Activated CD4-positive, alpha-beta T cell treated with anti-CD3 and anti-CD28 coated beads, Interleukin-2, amount 10 ng/mL, durations not matched to agents 7 days and 5 days (primary cell): ENCODE measurements at places on chromosomes 11 and 22. TPM values are rescaled to one million over a fixed set of nuclear protein-coding genes. Genes with fewer than 3 reads are reported as not detected.

DNA sequence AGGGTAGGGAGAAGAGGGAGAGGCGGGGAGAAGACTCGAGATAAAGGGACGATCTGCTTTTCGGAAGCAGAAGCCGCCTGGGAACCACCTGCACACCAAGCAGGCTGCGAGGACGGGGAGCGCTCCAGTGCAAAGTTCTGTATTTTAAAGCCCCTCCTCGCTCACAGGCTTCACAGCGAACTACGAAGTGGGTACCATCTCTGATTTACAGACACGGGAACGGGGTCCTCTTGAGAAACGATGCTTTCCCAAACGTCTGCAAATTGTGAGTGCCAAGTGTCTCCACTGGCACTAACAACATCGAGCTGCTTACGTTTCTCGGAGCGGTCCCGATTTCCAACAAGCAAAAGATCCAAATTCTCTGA is 700 bp upstream of the STX3 start:
- peaks cover 37% of the 10 kb centered on the region for H3K4me1 ChIP-seq
- peak; percentile 24 for DNase-seq
- H3K36me3 ChIP-seq: peaks cover 16% of the 10 kb centered on the region
- peak overlapping the region; percentile 86 for H3K4me3 ChIP-seq
- peaks cover 5% of the 10 kb centered on the region for H3K27me3 ChIP-seq
- peak overlapping the region; percentile 84 for H3K27ac ChIP-seq

The PRAME gene
- not detected for total RNA-seq

The CCDC87 gene
- not detected for total RNA-seq

The RHOD gene
- not detected for total RNA-seq

The SNX19 gene
- total RNA-seq: 43.7 TPM

The SMTNL1 gene
- not detected for total RNA-seq

DNA sequence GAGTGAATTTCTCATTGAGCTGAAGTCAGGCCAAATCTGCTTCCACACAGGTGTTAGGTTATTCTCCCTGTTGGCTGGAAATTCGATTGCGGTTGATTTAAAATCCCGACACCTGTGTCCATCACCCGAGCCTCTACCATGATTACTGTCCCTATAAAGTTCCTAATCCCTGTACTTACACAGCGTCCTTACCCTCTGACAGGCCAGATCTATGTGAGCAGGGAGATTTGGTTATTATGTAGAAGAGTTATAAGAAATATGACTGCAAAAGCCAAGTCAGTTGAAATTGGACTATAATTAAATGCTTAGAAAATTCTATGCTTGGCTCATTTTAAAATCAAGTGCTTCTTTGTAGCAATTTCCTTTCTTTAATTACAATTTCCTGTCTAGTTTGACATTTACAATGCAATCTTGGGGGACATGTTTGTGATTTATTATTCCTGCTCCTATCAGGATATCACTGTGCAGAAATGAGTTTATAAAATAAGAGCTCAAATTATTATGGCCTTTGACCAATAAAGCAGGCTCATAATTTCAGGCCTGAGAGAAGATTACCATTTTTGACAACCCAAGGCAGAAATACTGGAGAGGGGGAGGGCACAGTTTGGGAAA is 32.5 kb upstream of the LMO1 start:
- H3K4me3 ChIP-seq: no peak overlapping the region
- no peaks in the 10 kb centered on the region for H3K4me1 ChIP-seq
- no peak overlapping the region for H3K27ac ChIP-seq
- no peaks in the 10 kb centered on the region for H3K36me3 ChIP-seq
- no peaks in the 10 kb centered on the region for H3K27me3 ChIP-seq
- DNase-seq: no peak

The MMP26 gene
- not detected for total RNA-seq

The KCNJ1 gene
- not detected for total RNA-seq

GRCh38 chr22:33758961-33759360 is 161.3 kb downstream of the LARGE1 start:
- no peaks in the 10 kb centered on the region for H3K36me3 ChIP-seq
- no peak for DNase-seq

GRCh38 chr22:33597274-33597985 is 322.8 kb downstream of the LARGE1 start:
- DNase-seq: no peak
- no peak overlapping the region for H3K27ac ChIP-seq
- H3K27me3 ChIP-seq: no peaks in the 10 kb centered on the region

DNA sequence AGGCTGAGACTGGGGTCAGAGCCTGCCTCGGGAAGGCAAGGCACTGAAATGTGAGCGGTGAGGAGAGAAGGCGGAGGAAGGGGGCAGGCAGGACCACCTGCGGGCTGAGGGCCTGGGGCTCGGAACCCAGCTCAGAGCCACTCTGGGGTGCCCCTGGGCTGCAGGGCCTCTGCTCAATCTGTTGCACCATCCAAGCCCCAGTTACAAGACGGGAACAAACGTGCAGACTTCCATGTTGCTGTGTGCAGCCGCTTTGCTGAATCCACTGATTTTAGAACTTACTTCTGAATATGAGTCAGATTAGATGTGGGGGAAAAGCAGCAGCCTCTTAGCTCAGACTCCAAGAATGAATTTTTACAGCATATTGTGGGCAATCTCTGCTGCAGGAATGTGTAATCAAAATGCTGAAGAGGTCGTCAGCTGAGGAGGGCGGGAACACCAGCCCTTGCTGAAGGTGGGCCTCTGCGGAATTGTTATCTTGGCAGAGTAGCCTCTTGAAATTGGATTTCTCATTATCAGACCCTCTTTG is 21.6 kb downstream of the PARVG start:
- peaks cover 27% of the 10 kb centered on the region for H3K4me1 ChIP-seq
- H3K27me3 ChIP-seq: no peaks in the 10 kb centered on the region
- DNase-seq: no peak
- peaks cover 33% of the 10 kb centered on the region for H3K36me3 ChIP-seq
- no peak overlapping the region for H3K4me3 ChIP-seq

GRCh38 chr22:49535527-49536125 is 292.0 kb downstream of the BRD1 start:
- H3K27me3 ChIP-seq: no peaks in the 10 kb centered on the region
- no peak for DNase-seq
- no peak overlapping the region for H3K4me3 ChIP-seq
- H3K4me1 ChIP-seq: no peaks in the 10 kb centered on the region
- H3K27ac ChIP-seq: no peak overlapping the region

DNA sequence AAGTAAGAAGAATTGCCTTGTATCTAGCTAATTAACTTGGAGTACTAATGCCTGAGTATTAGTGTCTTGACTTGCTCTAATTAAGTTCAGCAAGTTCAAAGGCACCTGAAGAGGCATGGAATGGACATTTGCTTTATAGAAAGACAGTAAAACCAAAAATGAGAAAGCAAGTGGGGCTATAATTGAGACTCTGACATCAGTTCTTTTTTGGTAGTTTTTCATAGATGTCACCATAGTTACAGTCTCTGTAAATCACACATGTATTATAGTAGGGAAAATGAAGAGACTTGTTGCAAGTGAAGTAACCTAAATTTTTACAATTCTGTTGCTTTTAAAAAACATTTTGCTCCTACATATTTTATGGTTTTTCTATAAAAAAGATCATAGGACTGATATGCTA is 178.0 kb downstream of the HIPK3 start:
- H3K4me3 ChIP-seq: no peak overlapping the region
- H3K27ac ChIP-seq: no peak overlapping the region
- peaks cover 6% of the 10 kb centered on the region for H3K27me3 ChIP-seq
- H3K36me3 ChIP-seq: no peaks in the 10 kb centered on the region

The MUC5B gene
- not detected for total RNA-seq

The MMP27 gene
- total RNA-seq: not detected

DNA sequence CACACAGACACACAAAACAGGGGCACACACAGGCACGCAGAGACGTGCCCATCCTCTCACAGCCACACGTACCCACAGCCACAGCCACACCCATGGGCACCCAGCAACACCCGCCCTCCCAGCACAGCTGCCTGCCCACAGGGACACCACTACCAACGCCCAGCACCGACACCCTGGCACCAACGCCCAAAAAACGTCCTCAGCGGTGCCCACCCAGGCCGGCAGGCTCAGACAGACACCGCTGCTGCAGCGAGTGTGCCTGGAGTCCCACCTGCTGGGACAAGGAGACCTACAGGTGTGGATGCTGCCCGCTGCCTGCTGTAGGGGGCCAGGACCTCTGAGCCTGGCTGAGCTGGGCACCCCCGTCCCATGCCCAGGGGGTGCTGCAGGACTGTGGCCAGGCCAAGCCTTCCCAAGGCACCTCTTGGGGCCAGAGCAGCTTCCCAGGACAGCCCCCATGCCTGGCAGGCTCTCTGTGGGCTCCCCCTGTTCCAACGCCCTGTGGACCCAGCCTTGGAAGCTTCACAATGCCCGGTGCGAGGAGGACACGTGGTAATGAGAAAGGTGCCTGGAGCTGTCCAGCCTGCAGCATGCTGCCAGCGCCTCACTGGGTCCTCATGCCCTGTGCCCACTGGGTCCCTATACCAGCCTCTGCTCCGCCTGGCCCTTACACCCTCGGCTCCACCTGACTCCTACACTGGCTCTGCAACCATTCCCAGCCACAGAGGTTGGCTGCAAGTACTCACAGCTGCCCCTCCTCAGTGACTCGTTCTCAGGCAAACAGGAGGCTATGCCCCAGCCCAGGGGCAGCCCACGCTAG is 45.8 kb upstream of the TH start:
- no peak overlapping the region for H3K27ac ChIP-seq
- H3K36me3 ChIP-seq: no peaks in the 10 kb centered on the region
- peaks cover 17% of the 10 kb centered on the region for H3K4me1 ChIP-seq

- no peak overlapping the region for H3K27ac ChIP-seq
- H3K4me1 ChIP-seq: no peaks in the 10 kb centered on the region
- H3K36me3 ChIP-seq: no peaks in the 10 kb centered on the region
- no peak for DNase-seq
- H3K27me3 ChIP-seq: peaks cover 18% of the 10 kb centered on the region
- H3K4me3 ChIP-seq: no peak overlapping the region
Measured at GRCh38 chr11:36713715-36714114, 115.7 kb upstream of the RAG2 start.

- H3K27me3 ChIP-seq: peaks cover 1% of the 10 kb centered on the region
- no peak for DNase-seq
- no peaks in the 10 kb centered on the region for H3K36me3 ChIP-seq
- no peaks in the 10 kb centered on the region for H3K4me1 ChIP-seq
Measured at GRCh38 chr22:48393885-48394284, 1433.8 kb downstream of the BRD1 start.

- no peaks in the 10 kb centered on the region for H3K36me3 ChIP-seq
- H3K27ac ChIP-seq: no peak overlapping the region
- peaks cover 86% of the 10 kb centered on the region for H3K27me3 ChIP-seq
- peaks cover 14% of the 10 kb centered on the region for H3K4me1 ChIP-seq
- peak; percentile 70 for DNase-seq
- no peak overlapping the region for H3K4me3 ChIP-seq
Measured at GRCh38 chr22:38461414-38462081, 6.3 kb upstream of the KDELR3 start.

DNA sequence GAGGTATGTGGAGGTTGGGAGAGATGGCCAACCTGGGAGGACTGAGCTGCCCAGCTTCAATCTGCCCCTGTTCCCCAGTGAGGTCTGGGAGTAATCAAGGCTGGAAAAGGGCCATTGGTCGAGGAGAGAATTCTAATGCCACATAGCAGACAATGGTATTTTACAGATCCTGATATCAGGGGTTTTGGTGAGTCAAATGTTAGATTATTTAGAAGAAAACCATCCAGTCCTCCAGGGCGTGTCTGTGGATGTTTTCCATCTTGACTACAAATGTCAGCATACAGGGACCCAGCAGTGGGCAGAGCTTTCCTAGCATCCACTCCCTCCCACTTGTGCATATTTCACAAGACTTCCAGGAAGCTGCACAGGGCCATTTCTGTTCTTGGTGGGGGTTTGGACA is 107.9 kb downstream of the SCN3B start:
- DNase-seq: no peak
- no peaks in the 10 kb centered on the region for H3K27me3 ChIP-seq
- peaks cover 13% of the 10 kb centered on the region for H3K4me1 ChIP-seq
- peaks cover 1% of the 10 kb centered on the region for H3K36me3 ChIP-seq
- H3K4me3 ChIP-seq: no peak overlapping the region

GRCh38 chr11:123493349-123494063 is 63.4 kb downstream of the GRAMD1B start:
- no peaks in the 10 kb centered on the region for H3K27me3 ChIP-seq
- H3K27ac ChIP-seq: no peak overlapping the region
- peaks cover 17% of the 10 kb centered on the region for H3K4me1 ChIP-seq

The INPP5J gene
- total RNA-seq: not detected

DNA sequence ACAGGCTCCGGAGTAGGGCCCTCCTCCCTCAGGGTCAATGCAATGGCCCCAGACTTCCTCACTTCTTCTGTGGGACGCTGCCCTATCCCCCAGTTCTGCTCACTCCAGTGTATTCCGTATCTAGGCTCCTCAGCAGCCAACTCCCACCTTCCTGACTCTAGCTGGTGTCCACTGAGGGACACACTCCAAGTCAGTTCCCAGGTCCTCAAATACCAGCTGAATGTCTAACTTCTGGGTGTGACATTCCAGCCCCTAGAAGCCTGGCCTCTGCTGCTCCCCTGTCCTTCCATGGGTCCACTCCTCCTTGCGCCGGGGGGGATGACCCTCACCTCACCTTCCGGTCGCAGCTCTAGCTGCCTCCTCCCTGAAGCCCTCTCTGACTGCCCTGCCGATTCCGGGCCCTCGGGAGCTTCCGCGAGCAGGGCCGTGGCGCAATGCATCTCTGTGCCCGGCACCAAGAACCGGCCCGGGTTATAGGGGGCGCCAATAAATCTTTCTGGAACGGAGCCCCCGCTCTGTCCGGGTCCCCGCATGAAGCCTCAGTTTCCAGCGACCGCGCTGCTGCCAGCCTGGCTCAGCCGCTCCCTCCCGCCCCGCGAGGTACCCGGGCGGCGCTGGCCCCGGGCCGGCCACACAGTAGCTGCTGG is 15.4 kb downstream of the BAD start:
- peak; percentile 51 for DNase-seq
- peak overlapping the region; percentile 92 for H3K27ac ChIP-seq
- peak overlapping the region; percentile 88 for H3K4me3 ChIP-seq
- peaks cover 3% of the 10 kb centered on the region for H3K36me3 ChIP-seq
- H3K27me3 ChIP-seq: no peaks in the 10 kb centered on the region

- H3K4me1 ChIP-seq: peaks cover 12% of the 10 kb centered on the region
- no peak overlapping the region for H3K4me3 ChIP-seq
- peaks cover 13% of the 10 kb centered on the region for H3K27me3 ChIP-seq
- no peaks in the 10 kb centered on the region for H3K36me3 ChIP-seq
Measured at GRCh38 chr11:123246749-123247495, 51.9 kb upstream of the CLMP start.

The AMBRA1 gene
- total RNA-seq: 38.4 TPM

GRCh38 chr11:31959716-31960115 is 131.2 kb upstream of the RCN1 start:
- H3K27ac ChIP-seq: no peak overlapping the region
- H3K36me3 ChIP-seq: no peaks in the 10 kb centered on the region
- H3K27me3 ChIP-seq: no peaks in the 10 kb centered on the region

DNA sequence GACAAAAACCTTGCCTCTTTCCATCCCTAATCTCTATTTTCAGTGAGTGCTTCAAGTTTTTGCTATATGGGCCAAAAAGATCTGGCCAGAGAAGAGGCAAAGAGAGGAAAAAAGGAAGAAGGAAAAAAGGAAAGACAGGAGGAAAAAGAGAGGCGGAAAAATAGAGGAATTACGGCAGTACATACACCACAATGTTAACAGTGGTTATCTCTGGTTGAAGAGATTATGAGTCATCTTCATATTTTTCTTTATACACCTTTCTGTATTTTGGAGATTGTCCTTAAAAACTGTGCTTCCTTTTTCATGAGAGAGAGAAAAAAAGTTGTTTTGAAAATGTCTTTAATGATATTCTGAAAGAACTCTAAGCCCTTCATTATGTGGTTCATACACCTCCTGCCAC is 133.7 kb downstream of the SBF2 start:
- H3K36me3 ChIP-seq: no peaks in the 10 kb centered on the region
- DNase-seq: no peak
- no peaks in the 10 kb centered on the region for H3K27me3 ChIP-seq
- H3K4me1 ChIP-seq: no peaks in the 10 kb centered on the region

The SOX6 gene
- not detected for total RNA-seq
